ENCODE measurements at places on chromosomes 16 and 17.

DNA sequence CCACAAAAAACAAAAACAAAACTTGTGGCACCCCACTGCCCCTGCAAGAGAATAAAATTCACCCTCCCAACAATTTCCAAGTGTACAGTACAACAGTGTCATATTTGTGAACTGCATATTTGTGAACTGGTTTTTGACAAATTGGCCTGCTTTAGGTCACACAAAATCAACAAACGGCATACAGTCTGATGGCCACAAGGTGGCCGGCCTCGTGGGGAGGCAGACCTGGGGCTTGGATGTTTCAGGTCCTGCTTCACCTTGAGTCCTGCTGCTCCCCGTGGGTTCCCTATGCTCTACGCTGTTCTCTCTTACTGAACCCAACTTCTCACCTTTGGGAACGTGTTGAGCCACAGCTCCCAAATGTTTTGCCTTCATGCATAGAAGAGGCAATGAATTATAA is 102.2 kb downstream of the CDK5R1 start:
- no peak for DNase-seq

GRCh38 chr17:59391021-59391420 is 59.6 kb downstream of the YPEL2 start:
- no peak for DNase-seq

DNA sequence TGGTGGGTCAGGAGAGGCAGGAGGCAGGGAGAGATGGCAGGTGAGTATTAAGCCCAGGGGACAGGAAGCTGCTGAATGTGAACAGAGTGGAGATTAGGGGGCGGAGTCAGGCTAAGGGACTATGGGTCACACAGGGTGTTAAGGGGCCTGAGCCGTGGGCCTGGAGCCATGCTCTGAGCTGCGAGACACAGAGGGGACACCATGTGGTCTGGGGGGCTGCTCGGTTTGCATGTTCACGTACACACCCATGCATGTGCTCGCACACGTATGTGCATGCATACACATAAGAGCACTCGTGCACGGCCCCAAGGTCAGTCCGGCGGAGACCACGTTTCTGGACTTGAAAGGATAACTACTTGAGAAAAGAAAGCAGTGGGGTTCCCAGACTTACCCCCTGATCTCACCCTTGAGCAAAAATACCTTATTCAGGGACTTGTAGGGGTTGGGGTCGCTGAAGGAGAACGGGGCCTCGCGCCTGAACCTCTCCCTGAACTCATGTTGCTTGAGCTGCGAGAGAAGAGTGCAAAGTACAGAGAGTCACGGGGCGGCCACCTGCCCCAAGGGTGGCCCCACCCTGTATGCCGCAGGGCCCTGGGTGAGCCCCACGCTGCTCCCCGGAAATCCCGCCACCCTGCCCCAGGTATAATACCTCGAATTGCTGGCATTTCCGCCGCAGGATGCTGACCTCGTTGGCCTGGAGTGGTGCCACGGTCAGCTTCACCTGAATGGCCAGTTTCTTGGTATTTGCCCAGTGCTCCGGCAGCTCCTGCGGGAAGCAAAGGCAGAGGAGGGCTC is 50.8 kb downstream of the DNAH17 start:
- no peak for DNase-seq

DNA sequence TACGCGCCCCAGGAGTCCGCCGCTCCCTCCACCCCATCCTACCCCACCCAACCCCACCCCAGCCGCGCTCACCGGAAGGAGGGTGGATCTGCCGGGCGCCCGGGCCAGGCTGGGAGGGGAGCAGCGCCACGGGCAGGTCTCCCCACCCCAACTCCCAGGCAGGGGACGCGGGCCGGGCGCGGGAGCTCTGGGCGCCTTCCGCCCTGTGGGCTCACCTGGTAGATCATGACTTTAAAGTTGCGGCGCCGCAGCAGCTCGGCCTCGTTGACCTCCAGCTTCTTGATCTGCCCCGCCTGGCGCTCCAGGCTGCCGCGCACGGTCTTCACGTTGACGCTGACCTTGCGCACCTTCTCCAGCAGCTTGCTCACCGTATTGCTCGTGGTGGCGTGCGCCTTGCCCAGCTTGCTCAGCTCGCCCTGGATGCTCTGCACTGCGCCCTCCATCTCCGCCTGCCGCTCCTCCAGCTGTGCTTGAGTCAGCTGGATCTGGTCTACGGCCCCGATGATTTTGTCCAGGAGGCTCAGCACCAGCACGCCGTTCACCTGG is 571 bp downstream of the CAVIN1 start:
- DNase-seq: no peak

GRCh38 chr17:82378741-82379021 is 7.1 kb downstream of the UTS2R start:
- DNase-seq: no peak
